Upper lobe of right lung (tissue), 1 donor: ENCODE measurements at places on chromosomes 1 and 21. TPM values are rescaled to one million over a fixed set of nuclear protein-coding genes. Genes with fewer than 3 reads are reported as not detected.

Gene METTL13
- total RNA-seq = 27.8 TPM

Gene LCE2A
- total RNA-seq = not detected

Gene LCK
- total RNA-seq = 8.3 TPM

Gene LAMTOR5
- 110 TPM for total RNA-seq

Gene TXLNA
- total RNA-seq = 47.5 TPM

Gene TLCD4
- 13.6 TPM for total RNA-seq

Gene LCE6A
- not detected for total RNA-seq

Gene ANKRD35
- total RNA-seq = 1.6 TPM

Gene AMPD1
- total RNA-seq = not detected

Gene EYA3
- total RNA-seq = 21.0 TPM

Gene RXRG
- 9.1 TPM for total RNA-seq

Gene CTSK
- total RNA-seq = 35.5 TPM

Gene MAP3K21
- total RNA-seq = 9.1 TPM

Gene DHRS3
- 106 TPM for total RNA-seq

Gene SLFNL1
- 2.8 TPM for total RNA-seq

Gene PLA2G2A
- total RNA-seq = 19.7 TPM
